GM23248 (cell line): ENCODE measurements at places on chromosomes 3 and 15.

DNA sequence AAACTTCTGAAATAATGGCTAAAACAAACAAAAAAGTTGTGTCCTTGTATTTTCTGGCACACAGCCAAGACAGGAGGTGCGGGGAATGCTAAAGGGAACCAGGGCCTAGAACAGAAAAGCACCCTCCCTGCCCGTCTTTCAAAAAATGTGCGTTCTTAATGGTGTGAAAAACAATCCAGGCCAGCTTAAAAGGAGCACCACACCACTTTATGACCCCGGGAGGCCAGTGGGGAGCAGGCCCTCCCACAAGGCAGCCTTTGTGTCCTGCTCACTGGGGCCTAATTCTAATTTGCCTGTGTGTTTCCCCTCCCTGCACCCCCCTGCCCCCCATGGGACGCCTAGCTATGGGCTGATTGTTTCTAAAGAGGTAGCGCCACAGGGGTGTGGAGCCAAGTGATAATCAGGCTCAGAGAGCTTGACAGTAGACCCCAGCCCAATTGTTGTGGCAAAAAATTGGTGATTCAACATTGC lies 181.4 kb downstream of the GREM1 start:
- no peak for DNase-seq

DNA sequence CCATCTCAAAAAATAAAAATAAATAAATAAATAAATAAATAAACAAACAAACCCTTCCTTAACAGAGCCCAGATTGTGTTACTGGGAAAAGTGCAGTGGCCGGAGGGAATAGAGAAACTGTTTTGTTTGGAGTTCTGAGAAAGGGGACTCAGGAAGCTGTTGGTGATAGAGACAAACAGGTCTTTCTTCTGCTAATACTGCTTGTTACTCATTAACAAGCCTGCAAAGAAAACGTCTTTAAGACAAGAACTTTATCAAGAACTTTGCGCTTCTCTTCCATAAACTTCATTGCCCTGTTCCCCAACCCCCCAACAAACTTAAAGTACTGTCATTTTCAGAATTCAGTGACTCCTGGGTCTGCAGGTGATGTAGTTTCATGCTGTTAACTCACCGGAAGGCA lies 68.8 kb upstream of the GSK3B start:
- DNase-seq = no peak

DNA sequence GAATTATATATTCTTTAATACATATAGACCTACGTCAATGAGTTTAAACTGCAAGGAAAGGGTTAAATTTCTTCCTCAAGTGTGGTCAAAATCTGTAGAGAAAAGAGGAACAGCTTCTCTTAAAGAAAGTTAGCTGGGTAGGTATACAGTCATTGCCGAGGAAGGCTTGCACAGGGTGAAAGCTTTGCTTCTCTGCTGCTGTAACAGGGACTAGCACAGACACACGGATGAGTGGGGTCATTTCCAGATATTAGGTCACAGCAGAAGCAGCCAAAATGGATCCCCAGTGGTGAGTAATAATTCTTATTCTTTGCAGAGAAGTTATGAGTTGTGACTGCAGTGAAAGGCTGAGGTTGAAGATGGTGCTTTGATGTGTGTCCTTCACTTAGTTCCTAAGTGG lies at the start of gene CD86:
TSS of gene CD86 (plus strand) at position 148 of the 400 bp plus-strand sequence. CDS start at position 276, 128 bp downstream.
- peak; percentile 11 for DNase-seq

- no peak for DNase-seq
These were observed 46.7 kb downstream of the CASR start for GRCh38 chr3:122230174-122230573.

- DNase-seq = no peak
These were observed 122.5 kb downstream of the IGSF11 start for GRCh38 chr3:118912188-118912587.

GRCh38 chr15:59594493-59594942 lies 17.1 kb upstream of the GCNT3 start:
- peak; percentile 91 for DNase-seq

- no peak for DNase-seq
These were observed 44.8 kb downstream of the PLD1 start for GRCh38 chr3:171765511-171765887.

GRCh38 chr15:38080651-38081275 lies 146.3 kb downstream of the TMCO5A start:
- no peak for DNase-seq
